ENCODE measurements at places on chromosomes 16 and 17. TPM values are rescaled to one million over a fixed set of nuclear protein-coding genes. Genes with fewer than 3 reads are reported as not detected.

TNFRSF17 gene
- not detected for polyA plus RNA-seq

UNC13D gene
- polyA plus RNA-seq = not detected

MEFV gene
- polyA plus RNA-seq = not detected

ODAD4 gene
- 0.81 TPM for polyA plus RNA-seq

HYDIN gene
- 0.50 TPM for polyA plus RNA-seq

HOXB8 gene
- polyA plus RNA-seq = not detected

ST6GALNAC1 gene
- not detected for polyA plus RNA-seq

MT3 gene
- not detected for polyA plus RNA-seq

CCL7 gene
- 2.4 TPM for polyA plus RNA-seq

CASKIN1 gene
- not detected for polyA plus RNA-seq

HIGD1B gene
- not detected for polyA plus RNA-seq

TBC1D3G gene
- not detected for polyA plus RNA-seq

DNA sequence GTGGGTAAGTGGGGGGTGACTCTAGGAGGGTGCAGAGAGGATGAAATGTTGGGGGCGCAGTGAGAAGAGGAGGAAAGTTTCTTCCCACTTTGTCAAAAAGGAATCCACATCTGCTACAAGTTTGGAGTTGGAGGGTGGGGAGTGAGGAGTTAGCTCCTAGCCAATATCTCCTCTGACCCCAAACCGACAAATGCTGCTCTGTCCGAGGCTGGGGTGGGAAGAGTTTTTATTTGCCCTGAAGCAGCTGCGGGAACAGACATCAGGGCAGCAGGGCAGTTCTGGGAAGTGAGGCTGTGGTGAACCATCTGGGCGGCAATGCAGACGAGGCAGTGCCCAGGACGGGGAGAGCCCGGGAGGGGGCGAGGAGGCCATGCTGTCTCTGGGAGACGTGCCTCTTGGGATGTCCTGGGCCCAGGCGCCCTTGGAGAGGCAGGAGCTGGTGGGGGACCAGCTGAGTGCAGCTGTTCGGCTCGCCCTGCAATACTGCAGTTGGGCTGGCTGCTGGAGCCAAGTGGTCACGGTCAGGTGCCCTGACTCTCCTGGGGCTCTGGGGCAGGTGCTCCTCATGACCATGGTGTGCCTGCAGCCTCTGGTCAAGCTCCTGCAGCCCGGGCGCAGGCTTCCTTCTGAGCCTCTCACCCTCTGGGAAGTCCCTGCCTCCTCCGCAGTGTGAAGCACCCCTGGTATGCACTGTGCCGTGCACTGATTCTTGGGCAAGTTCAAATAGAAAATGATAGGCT, 6.4 kb upstream of the SOCS3 start:
- no peak for DNase-seq

DNA sequence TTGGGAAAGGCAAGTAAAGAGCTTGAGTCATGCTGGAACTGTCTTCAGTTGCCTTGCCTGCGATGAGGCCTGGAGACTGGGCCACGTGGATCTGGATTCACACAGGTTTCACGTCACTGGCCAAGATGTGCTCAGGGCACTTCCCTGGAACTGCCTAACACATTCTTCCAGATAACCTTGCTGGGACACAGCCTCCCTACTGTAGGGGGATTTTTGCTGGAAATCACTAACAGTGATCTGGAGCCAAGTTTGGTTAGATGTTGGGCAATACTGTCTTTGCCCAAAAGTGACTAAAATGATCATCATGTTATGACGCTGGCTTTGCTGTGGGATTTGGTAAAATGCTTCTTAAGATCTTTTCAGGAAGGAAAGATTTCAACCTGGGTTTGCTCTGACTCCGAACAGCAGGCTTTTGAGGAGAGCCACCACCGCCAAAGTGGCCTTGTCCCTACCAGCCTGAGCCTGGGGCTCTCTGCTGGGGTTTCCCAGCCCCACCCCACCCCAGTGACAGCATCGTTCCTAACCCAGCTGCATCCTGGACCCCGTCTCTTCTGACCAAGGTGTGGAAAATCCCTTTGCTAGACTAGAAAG, 14.7 kb downstream of the C1QTNF1 start:
- DNase-seq = peak; percentile 99

- no peak for DNase-seq
These were observed 49.5 kb upstream of the MEAK7 start for GRCh38 chr16:84553873-84554399.

DNA sequence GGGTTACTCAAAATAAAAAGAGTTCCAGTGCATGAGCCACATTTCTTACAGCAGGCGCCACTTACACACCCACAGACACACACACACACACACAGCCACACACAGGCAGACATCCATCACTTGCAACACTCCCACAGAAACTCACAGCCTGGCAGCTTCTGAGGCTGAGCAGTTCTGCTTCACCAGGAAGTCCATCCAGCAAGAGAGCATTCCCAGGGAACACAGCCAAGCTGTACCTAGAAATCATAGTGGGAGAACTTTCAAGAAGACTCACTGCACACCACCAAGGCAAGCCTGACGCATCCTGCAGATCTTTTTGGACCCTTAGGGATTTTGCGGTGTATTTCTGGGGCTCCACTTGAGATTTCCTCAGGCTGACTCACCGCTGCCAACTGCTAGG, 140.9 kb upstream of the WSB1 start:
- peak; percentile 3 for DNase-seq

DNA sequence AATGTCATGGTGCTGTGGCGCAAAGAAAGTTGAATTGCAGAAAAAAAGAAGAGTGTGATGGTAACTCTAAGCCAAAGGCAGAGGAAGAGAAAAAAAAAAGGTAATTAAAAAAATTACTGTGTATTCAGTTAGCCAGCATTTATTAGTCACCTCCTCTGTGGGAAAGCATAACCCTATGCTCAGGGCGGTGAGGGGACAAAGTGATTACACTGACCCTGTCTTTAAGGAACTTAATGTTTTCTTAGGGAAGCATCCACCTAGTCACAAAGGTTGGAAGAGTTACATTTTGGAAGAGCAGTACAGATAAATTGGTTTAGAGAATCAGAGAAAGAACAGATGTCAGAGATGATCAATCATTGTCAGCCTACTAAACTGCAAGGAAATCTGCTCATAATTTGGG, 410.3 kb downstream of the CDH11 start:
- DNase-seq = no peak

DNA sequence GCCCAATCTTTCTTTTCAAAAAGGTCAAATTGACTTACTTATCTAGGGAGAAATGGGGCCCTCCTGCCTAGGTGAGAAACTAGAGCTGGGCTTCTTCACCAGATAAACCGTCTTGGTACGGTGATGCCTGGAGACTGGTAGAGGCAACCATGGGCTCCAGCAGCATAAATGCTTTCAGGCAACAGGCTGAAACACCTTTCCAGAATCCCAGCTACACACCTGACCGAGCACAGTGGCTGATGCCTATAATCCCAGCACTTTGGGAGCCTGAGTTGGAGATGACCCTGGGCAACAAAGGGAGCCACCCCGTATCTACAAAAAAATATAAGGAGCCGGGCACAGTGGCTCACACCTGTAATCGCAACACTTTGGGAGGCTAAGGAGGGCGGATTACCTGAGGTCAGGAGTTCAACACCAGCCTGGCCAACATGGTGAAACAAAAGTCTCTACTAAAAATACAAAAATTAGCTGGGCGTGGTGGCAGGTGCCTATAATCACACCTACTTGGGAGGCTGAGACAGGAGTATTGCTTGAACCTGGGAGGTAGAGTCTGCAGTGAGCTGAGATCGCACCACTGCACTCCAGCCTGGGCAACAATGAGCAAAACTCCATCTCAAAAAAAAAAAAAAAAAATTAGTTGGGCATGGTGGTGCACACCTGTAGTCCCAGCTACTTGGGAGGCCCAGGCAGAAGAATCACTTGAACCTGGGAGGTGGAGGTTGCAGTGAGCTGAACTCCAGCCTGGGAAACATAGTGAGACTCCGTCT, 8.0 kb downstream of the TRAF4 start:
- no peak for DNase-seq

DNA sequence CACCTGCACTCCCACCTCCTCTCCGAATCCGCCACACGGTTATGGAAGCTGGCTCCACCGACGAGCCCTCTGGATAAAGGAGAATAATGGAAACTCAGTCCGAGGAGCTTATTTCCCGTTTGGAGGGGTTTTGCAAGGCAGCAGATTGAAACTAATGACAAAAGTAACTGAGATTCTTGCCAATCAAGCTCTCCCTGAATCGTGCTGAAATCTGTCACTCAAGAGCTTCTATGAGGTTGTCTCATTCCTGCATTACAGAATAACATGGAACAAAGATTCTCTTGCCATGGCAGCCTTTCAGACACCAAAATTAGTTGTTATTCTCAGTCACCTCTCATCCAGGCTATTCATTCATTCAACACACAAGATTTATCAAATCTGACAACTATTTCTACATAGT, 405.9 kb downstream of the SOX9 start:
- DNase-seq = no peak

DNA sequence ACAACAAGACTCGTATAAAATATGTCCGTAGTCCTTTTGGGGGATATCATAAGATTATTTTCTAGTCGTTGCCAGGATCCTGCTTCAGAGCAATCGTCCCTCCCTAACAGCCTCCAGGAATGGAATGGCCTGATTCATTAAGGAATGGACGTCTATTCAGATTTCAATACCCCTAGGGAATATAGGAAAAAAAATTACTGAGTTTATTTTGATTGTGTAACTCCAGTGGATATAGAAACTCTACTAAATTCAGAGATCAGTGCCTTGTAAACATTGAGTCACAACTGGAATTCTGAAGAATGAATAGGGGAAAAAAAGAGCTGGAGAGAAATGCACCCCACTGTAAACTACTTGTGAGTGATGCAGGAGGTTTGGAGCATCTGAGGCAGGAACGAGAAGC, 1171.5 kb upstream of the GOT2 start:
- peak; percentile 24 for DNase-seq

GRCh38 chr17:31397256-31397939, 5.9 kb downstream of the RAB11FIP4 start:
- no peak for DNase-seq

DNA sequence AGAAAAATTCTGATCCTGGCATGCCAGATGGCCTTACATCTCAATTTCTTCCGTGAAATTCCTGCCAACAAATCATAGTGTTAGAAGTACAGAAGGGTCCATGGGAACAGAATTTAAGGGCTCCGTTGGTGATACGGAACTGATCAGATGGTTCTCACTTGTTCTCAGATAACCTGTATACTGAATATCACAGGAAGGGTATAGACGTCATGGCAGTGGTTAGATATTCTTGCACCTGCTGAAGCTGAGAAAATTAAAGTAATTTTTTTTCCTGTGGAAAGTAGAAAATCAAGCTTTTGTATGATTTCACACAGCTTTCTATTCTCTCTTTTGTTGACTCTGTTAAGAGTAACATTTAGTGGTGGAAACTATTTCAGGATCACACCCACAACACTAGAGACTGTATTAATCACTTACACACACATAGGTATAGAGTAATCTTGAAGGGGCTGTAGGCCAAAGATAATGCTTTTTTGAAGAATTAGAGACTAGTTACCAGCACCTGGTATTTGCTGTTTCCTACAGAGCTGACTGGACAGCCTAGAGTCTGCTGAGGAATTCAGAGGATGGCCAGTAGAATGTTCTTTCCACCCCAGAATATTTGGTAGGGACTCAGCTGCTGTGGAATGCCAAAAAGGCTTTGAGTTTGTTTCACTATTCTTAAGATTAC, 7.5 kb downstream of the TENT4B start:
- DNase-seq = peak; percentile 72

DNA sequence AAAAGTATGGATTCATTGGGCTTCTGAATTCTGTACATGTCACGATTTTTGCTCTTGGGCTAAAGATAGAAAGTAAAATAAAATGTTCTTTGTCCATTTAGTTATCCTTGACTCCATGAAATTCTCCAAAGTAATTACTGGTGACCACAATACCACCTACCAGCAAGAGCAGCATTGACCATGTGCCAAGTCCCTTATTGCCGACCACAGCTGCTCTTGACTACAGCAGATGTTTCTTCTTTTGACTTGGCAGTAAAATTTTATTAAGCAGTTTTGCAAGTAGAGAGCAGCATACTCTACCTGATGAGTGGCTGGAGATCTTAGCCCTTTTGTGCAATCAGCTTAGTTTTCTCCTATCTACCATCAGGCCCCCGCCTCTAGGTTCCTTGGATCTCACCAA, 152.2 kb upstream of the TBX2 start:
- peak; percentile 32 for DNase-seq

DNA sequence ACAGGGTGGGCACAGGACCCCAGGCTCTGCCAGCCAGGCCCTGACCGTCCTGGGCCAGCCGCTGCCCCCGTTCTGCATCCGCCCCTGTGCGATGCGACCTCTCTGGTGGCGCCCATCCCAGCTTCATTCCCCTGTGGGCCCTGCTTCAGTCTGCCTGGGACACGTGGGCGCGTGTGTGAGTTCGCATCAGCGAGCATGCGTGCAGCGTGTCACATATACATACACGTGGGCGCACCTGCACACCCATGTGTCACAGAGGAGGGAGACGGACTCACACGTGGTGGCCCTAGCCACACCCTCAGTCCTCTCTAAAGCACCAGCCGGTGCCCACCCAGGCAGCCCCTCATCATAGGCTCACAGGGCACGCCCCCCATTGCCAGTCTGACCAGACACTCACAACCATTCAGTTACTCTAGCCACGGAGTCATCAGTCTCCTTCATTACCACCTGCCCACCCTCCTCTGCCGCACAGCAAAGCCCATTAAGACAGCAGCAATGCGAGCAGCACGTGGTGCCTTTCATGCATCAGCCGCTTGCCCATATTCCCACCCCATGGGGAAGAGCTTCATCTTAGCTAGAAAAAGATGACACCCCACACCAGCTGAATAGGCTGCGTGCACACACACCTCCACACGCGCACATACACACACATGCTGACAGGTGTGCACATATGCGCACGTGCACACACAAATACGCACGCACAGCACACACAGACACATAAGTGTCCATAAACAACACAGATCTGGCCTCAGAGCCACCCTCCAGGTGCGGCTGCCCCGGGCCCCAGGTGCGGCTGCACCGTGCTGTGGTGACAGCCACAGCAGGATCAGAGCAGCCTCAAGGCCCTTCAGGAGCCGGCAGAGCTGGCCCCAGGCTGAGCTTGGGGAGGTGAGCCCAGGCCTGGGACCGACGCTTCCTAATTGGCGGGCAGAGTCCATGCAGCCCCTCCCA, 9.5 kb upstream of the CDH15 start:
- DNase-seq = no peak

- no peak for DNase-seq
These were observed 603.8 kb upstream of the CA10 start for GRCh38 chr17:52762147-52762793.

GRCh38 chr16:11333702-11334101, 11.6 kb upstream of the RMI2 start:
- peak; percentile 46 for DNase-seq

- DNase-seq = no peak
These were observed 2.8 kb upstream of the TNFRSF13B start for GRCh38 chr17:16974569-16975276.

DNA sequence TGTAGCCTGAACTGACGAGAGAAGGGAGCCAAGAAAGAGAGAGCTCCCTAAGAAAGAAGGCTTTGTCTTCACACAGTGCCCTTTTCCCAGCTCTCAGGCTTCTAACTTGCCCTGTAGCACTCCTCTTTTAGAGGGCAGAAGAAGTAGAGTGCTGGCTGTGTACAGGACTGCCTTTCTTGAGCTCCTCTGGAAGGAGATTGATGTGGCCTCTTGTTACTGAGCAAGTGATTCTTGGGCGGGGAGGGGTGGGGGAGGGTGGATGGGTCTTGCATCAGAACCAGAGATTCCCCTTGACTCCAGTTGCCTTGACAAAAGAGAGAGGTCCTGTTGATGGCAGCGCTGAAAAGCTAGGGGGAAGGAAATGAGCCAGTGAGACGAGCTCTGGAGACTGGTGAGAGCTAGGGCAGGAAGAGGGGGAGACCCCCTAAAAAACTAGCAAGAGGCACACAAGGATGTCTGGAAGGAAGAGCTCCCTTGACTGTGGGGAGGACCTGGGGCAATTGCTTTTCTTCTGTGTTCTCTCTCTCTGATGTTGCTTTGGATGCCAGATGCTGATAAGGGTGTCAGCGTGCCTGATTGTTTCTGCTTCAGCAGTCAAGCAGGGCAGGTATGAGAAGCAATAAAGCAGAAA, 18.4 kb downstream of the GPR179 start:
- no peak for DNase-seq
